AG09309 (cell line): ENCODE measurements at places on chromosomes 5 and 9.

- no peak for DNase-seq
Observed at GRCh38 chr9:34475097-34475496, 16.5 kb downstream of the DNAI1 start.

DNA sequence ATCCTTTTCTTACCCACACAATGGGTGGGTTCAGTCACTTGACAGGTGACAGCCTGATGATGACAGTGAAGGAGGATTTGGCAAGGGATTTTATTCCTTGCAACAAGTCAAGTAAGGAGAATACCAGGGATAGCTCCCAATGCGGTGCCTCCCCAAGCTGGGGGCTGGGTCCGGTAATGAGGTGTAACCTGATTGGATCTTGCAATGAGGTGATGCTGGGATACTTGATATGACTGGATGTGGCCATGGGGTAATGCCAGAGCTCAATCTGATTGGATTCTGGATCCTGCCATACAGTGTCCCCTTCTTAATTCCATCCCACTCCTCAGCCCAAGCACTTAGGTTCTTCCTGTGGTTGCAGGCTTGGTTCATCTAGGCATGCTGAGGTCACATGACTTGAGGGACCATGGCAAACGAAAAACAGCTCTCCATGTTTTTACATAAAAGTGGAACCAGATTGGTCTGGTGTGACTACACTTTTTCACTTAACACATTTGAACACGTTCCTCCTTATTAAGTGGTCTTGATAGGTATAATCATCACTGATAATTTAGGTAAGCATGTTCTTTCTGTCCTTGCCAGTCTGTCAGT lies 181.1 kb downstream of the PDZD2 start:
- no peak for DNase-seq

GRCh38 chr9:107624234-107624948 lies 134.8 kb upstream of the KLF4 start:
- DNase-seq, result no peak

GRCh38 chr9:19294219-19294618 lies 63.7 kb downstream of the DENND4C start:
- no peak for DNase-seq

DNA sequence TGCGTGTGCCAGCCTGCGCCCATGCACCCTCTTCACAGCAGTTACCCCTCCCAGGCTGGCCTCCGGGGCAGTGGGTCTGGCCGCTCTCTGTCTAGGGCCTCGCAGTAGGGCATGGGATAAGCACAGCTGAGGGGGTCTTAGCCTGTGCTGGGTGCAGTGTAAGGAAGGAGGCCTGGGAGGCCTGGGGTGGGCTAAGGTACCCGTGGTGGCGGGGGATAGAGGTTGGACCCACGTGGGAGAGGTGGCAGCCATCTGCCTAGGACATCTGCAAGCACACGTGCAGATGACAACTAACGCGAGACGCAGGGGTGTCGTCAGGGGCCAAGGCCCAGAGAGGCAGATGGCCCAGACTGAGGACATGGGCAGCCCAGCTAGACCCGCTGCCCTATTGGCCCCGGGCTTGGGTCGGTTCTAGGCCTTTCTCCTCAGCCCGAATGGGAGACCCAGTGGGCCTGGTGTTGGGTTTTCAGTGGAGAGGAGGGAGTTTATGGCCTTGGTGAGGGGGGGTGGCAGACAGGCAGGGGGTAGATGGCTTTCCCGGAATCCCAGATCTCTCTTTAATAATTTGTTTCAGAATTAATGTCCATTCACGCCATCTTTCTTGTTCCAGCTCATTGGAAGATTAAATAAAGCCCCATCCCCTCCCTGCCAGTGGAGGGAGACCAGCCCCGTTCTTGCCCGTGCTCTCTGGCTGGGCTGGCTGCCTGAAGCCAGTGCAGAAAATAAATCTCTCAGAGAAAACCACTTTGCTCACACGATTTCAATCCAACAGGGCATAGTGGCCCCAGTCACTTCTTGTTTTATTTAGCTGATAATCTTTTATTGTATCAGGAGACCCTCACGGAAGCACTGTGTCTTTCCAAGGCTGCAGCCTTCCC lies 154.2 kb downstream of the GAPVD1 start:
- no peak for DNase-seq

- DNase-seq, result no peak
Observed at GRCh38 chr5:87079219-87079618, 188.5 kb upstream of the RASA1 start.

DNA sequence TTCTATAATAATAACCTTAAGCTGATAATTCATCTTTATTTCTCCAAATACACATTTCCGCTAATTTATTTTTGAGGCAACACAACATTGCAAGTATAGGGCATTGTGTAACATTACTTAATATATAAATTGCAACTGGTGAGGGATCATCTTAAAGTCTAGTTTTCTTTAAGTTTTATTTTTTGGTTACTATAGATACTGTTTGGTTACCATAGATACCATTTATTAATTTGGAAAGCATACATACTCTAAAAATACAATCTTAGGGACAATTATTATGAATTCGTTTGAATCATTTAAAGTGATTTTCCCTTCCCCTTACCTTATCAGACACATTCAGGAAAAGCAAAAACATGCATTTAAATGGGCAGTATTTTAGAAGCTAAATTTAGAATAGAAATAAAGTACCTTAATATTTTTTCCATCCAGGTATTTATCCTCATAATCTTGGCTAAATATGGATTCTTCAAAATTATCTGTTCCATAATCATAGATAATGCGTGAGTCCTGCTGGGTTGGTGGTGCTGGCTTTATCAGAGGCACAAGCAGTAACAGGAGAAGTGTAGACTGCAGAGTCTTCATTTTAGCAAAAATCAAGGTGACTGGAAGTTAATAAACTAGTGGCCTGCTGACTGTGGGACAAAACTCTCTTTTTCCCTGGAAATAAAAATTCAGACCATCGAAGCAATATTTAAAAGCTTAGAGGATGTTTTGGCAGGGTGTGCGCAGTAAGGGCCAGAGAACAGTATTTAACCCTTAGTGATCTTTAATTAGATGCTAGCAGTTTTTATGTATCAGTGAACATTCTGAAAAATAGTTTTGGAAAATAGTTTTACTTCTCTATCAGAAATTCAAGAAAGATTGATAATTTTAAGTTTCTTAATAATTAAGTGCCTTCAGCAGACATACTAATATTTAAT lies 1.3 kb downstream of the OGN start:
- no peak for DNase-seq

DNA sequence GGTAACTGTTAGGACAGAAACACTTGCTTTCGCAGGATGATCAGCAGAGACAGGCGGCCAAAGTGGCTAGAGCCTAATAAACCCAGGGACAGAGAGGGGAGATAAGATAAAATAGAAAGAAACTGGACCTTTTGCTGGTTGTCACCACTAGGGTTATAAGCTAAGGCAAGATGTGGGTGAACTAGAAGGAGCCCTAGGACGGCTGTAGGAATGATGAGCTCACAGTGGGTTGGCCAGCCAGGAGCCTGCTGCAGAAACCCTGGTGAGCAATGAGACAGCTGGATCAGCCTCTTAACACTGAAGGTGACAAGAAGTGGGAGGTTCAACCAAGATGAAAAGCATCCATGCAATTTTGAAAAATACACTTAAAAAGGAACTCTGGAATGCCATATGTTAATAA lies 13.5 kb downstream of the CTNND2 start:
- DNase-seq, result no peak

DNA sequence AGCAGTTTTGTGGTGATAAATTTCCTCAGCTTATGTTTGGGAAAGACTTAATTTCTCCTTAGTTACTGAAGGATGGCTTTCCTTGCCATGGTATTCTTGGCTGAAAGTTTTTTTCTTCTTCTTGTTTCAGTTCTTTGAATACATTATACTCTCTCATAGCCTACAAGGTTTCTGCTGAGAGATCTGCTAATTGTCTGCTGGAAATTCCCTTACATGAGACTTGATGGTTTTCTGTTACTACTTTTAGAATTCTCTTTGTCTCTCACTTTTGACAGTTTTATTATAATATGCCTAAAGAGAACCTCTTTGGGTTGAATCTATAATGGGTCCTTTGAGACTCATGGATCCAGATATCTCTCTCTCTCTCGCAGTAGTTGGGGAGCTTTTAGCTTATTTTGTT lies 693.6 kb downstream of the PRELID2 start:
- no peak for DNase-seq

DNA sequence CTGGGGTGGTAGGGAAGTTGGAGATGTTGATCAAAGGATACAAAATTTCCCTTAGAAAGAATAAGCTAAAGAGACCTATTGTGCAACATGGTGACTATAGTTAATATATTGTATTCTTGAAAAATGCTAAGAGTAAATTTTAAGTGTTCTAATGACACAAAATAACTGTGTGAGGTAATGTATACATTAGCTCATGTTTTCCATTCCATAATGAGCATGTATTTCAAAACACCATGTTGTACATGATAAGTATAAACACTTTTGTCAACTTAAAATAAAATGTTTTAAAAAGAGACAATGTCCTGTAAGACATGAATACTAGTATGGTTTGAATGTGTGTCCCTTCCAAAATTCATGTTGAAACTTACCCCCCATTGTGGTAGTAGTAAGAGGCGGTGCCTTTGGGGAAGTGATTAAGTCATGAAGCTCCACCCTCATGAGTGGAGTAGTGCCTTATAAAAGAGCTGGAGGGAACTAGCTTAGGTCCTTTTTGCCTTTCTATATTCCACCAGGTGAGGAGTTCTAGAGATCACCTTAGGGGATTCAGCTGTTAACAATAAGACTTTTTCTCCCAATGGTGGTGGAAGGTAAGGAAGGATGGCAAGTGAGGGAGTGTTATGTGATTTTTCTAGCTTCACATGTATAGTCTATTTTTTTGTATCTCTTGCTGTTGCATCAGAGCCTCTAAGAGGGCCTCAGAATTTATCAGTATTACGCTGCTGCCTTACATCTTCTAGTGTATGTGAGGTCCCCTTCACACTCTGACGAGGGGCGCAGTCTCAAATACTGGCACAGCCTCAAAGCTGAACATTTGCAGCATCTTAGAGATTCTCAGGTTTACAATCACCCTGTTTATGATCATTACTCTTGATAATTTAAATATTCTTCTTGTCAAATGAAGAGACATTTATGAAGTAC lies 94.9 kb upstream of the NREP start:
- no peak for DNase-seq

DNA sequence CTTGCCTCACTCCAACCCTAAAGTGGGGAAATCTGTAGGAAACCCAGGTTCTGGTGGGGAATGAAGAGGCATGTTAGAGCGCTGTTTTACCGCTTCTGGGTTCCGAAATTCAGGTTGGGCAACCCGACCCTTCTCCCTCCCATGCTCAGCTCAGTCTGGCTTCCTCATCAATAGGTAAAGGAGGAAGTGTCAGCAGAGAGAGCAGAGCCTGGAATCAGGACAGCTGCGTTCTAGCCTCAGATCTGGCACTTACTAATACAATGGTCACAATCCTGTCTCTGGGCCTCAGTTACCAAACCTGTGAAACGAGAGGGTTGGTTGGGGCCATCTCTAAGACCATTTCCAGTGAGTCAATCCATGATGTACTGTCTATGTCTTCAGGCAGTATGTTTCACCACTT lies 16.2 kb upstream of the TNIP1 start:
- no peak for DNase-seq

GRCh38 chr5:150542933-150543445 lies 35.1 kb downstream of the NDST1 start:
- no peak for DNase-seq

GRCh38 chr5:44225231-44226160 lies 163.7 kb downstream of the FGF10 start:
- no peak for DNase-seq

DNA sequence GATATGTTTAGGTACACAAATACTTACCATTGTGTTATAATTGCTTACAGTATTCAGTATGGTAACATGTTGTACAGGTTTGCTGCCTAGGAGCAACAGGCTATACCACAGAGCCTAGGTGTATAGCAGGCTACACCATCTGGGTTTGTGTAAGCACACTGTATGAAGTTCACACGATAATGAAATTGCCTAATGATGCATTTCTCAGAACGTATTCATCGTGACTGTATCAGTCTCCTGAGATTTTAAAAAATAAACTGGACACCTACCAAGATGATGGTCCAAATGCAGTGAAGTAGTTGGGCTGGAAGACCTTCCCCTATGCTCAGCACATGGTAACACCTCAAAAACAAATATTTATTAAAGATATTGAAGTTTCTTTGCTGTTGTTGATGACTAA lies 103.3 kb upstream of the NFIB start:
- no peak for DNase-seq
